ENCODE measurements at places on chromosomes 2 and 18.
A peak's percentile ranks its signal among the peaks of the same experiment; 100 is the strongest.

DNA sequence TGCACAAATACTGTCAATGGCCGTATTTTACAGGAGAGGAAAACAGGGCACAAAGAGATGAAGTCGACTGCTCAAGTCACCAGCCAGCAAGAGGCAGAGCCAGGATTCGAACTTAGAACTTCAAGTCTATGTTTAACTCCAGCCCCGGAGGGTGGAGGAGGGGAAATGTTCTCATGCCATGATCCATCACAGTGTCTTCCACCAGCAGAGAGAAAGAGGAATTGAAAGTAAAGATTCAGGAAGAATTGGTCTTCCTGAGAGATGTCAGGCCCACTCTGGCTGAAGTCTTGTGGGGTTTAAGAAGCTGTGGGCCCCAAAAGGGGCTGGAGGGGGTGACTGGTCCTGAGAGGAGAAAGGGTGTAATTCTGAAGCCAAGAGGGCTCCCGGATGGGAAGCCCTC is 260.0 kb downstream of the TNS1 start:
- no peak for DNase-seq

GRCh38 chr18:40612356-40612755 is 1342.7 kb upstream of the PIK3C3 start:
- no peak for DNase-seq

DNA sequence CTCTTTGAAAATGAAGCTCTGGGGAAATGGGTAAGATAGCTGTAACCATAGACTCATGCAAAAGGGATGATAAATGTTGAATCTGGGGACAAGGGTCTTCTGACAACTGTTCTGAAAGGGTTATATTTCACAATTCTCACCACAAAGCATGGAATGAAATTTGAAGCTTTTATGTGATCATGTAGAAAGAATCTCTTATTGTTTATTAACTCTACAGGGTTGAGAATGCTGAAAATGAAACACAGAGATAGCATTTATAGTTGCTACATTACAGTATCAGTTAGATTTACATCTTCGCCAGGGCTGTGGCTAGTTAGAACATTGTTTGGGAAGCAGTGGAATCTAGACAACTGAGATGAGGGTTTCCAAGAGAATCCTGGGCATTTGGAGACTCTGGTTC is 97.4 kb upstream of the LHCGR start:
- no peak for DNase-seq

GRCh38 chr2:217935901-217936684 is 66.7 kb downstream of the TNS1 start:
- no peak for DNase-seq

DNA sequence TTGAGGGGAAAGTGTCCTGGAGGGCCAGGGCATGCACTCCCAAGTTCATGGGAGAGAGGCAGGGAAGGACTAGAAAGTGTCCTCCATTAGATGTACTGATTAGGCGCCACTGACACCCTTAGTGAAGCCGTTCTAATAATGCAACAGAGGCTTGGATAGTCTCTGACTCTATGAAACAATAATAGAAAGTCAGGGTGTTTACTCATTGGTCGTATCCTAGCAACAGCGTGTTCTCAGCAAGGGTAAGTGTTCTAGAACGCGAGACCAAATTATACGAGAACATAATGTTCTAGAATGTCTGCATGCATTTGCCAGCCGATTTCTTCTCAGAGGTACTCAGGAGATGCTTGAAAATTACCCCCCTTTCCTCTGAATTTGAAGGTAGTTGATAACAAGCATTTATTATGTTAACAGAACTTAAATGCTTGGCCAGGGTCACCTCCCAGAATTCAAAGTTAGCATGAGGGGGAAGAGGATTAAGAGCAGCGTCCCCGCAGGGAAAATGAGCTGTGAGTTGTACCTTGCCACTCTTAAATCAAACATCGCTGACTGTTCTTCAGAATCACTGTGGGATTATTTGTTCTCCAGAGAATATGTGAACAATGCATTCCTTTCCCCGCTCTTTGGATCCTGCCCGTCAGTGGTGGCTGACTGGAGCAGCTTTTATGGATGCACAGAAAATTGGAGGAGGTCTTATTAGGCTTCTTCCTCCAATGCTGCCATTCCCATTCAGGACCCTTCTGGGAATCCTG is 33.7 kb upstream of the PDIA6 start:
- peak; percentile 24 for DNase-seq

DNA sequence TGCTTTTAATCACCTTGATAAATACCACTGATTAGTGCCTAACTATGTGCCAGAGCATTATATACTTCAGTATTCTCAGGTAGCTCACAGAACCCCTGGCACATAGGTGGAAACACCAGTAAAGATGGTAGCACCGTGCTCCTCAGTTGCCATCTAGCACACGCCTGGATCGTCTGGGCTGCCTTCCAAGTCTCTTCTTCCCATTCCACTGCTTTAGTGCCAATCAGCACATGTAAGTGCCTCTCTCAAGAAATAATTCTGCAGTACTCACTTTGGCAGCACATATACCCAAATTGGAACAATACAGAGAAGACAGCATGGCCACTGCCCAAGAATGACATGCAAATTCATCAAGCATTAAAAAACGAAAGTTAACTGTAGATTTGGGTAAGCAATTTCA is 13.0 kb downstream of the POLR2D start:
- no peak for DNase-seq

DNA sequence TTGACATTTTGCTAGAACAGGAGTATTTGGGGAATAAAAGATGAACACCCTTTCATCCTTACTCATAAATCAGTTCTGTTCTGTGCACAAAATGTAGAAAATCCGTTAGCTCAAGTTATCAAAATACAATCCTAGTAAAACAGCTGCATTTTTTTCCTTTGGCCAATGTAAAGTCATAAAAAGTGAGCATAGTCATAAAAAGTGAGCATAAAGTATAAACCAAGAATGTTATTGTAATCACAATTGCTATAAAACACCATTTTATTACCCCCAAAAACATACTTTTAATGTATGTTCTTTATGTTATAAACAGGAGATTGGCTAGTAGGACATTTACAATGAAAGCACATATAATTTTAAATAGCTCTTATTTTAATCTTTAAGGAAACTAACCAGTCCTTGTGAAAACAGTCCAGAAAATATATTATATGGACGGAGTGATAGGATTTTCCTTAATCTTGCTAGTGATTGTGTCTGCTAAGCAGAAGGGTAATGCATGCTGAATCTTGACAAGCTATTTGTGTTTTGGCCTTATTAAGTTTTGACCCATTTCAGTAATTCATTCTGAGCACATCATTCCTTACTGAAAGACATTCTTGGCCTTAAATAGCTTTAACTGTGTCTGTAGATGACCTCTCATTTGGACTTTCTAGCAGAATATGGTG is 891.8 kb downstream of the DSC3 start:
- DNase-seq = no peak

GRCh38 chr2:217789003-217789735 is 213.6 kb downstream of the TNS1 start:
- DNase-seq = peak; percentile 70

- DNase-seq = no peak
Measured at GRCh38 chr2:18180031-18180610, 301.7 kb downstream of the KCNS3 start.

GRCh38 chr18:44502221-44502620 is 178.5 kb upstream of the SETBP1 start:
- DNase-seq = no peak

DNA sequence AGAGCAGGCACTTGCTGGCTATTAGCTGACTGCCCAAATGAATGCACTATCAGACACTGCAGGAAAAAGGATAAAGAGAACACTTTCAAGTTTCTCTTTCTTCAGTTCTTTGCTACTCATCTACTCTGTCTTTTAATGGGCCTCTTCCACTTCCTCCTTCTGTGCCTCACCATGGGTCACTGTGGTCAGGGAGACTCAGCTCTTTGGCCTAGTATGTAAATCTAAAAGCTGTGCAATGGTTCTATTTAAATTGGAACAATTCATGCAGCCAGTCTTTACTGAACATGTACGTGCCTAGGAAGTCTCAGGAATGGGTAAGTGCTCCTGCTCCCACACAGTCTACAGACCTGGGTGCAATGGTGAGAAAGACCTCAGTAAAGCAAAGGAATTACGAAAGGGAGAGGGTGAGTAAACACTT is 79.1 kb upstream of the DNMT3A start:
- no peak for DNase-seq

- DNase-seq = no peak
Measured at GRCh38 chr2:11642972-11643371, 27.0 kb downstream of the NTSR2 start.

GRCh38 chr2:239035361-239035814 is 187.5 kb downstream of the TWIST2 start:
- peak; percentile 52 for DNase-seq

GRCh38 chr2:23291239-23291638 is 93.7 kb upstream of the KLHL29 start:
- peak; percentile 38 for DNase-seq

GRCh38 chr2:150480241-150480640 is 7.2 kb downstream of the RND3 start:
- DNase-seq = no peak

DNA sequence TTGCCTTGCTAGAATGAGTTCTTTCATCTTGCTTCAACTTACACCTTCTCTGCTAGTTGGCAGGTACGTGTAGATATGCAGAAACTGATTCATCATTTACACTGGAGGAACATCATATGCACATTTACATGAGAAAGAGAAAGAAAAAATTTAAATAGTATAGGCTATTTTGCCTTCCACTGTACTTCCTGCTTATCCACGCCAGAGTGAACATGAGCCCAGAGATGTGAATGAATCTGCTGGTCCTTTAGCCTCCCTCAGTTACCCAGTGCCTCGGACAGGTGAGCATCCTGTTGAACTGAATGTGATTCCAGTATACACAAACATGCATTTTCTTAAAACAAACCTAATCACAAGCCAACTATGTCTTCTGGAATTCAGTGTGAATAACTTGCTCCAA is 83.6 kb downstream of the SESTD1 start:
- no peak for DNase-seq

DNA sequence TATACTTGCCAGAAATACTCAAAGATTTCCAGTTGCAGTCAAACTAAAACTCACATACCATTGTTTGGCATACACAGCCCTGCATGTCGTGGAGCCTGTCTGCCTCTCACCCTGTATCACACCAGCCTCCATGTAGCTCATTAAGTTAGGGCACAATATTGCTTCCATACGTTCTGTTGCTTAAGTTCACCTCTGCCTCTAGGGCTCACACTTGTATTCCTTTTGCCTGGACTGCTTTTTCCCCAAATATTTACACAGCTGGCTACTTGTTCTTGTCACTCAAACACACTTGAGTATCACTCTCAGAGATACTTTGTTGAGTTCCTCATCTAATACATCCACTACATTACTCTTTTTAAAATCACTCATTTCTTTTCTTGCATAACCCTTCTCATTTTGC is 83.1 kb downstream of the PTH2R start:
- DNase-seq = peak; percentile 95

GRCh38 chr2:215683295-215683694 is 247.4 kb upstream of the FN1 start:
- DNase-seq = no peak

DNA sequence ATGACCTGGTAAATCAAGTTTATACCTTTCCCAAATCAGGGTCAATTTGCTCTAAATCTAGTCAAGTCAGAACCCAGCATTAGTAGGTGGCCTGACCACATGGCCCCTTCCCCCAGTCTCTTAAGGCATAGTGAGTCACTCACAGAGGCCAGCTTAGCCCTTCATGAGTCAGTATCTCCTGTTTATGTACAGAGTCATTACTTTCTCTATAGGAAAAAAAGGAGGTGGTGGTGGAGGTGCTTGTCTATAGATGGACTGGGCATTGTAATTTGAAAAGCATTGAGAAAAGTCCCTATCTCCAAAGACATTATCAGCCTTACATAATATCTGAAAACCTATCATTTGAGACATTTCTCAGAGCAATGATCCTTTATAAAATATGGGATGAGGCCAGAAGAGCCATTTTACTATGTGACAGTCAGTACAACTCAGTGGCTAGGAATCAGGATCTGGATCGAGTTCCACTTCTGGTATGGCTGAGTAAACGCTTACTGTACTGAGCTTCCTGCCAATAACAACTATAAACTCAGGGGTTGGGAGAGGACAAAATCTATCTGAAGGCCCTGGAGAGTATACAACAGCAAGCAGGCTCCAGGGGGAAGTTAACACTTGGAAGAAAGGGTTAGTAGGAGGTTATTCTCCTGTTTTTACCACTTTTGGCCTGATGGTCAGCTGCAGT is 22.5 kb upstream of the SIGLEC15 start:
- DNase-seq = no peak

GRCh38 chr2:71277536-71278103 is 50.7 kb upstream of the PAIP2B start:
- DNase-seq = peak; percentile 43

DNA sequence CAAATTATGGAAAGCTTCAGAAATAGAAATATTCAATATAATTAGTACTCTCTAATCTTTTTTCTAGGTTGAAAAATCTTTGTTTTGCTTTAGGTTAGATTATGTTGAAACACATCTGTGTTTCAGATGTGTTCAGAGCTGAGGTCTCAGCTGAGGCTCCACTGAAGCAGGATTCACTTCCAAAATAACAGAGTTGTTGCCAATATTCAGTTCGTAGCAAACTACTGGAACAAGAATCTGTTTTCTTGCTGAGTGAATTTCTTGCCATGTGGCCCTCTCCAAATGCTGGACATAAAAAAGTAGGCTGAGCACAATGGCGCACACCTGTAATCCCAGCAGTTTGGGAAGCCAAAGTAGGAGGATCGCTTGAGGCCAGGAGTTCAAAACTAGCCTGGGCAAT is 8.7 kb downstream of the PHOSPHO2 start:
- no peak for DNase-seq

- no peak for DNase-seq
Measured at GRCh38 chr2:172340394-172340793, 87.0 kb upstream of the ITGA6 start.

DNA sequence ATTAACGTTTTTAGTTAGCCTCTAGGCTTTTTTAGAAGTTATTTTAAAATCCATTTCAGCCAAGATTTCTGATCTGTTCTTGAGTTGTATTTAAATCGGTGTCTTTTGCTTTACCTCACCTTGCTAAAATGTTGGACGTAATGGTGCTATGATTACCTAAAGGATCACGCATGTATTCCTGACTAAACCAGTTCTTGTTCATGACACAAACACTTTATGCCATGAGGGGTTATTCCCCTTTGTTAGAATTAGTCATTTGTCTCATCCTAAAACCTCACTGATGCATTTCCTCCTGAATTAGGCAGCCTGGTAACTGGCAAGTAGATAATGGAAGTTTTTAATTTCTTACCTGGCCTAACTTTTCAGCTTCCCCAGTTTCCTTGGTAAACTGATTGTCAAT is 185.4 kb upstream of the TANK start:
- no peak for DNase-seq

DNA sequence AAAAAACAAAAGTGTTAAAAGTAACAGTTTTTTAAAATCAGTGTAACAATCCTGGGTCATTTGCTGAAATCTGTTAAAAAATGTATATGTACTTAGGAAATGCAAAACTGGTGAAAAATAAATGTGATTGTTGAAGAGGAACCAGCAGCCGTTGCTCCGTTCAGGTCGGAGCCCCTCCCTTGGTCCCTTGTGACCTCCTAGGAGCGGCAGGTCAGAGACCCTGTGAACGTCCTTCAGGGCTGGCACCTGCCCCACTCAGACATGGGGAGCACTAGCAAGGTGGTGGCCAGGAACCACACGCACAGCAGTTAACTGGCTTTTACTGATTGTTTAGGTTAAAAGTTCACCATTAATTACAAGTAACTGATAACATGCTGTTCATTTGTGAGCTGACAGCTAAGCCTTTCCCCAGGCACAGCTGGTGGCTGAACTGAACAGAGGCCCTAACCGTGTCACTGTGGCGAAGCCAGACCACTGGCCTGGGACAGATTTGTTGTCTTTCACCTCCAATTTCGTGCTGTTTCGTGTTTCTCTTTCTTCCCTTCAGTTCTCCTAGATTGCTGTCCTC is 159.2 kb upstream of the ALKAL2 start:
- no peak for DNase-seq
